Stimulated activated CD8-positive, alpha-beta memory T cell treated with anti-CD3 and anti-CD28 coated beads, Interleukin-4, amount 100 ng/mL, for 1 hour (primary cell): ENCODE measurements at places on chromosomes 3 and 15.

DNA sequence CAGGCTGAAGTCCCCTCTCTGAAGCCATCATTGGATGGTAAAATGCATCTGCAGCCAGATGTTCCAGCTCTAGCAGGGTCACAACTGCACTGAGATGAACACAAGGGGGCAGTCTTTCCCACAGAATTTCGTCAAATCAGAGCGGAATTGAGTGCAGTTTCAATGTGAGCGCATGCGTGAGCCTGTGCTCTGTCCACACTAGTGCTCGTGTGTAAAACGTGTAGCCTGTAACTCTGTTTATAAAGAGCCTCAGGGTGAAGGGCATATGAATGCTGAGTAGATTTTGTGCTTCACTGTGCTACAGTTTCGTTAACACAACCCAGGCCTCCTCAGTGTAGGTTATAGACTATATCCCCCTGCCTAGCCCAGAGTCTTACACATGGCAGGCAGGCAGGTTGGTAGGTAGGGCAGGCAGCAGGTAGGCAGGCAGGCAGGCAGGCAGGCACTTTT lies 92.7 kb upstream of the GOLGA6L4 start:
- DNase-seq = peak; percentile 31

DNA sequence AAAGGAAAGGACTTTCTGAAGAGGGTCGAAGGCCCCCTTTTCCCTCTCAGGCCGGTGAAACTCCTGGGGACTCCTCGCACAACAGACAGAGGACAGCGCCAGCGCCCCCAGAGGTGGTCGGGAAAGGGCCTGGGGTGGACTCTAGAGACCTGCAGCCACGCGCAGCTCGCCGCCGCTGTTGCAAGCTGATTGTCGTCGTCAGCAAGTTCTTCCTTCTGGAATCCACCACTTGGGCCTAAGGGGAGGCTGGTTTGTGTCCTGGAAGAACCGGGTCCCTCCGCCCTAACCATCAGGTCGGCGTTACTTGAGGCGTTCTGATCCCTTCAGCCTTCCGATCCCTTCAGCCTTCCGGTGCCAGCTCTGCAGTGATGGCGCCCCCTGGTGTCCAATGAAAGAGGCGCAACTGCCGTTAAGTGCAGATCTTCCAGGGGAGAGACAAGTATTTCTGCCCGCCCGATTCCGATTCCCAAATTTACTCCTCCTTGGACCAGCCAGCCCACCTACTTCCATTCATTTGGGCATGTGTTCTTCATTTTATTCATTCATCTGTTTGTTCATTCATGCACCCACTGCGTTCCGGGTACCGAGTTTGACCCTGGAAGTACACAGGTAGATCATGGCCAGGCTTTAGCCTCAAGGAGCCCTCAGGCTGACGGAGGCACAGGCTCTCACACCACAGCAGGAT lies 77.2 kb upstream of the SLC6A11 start:
- peak; percentile 44 for DNase-seq

DNA sequence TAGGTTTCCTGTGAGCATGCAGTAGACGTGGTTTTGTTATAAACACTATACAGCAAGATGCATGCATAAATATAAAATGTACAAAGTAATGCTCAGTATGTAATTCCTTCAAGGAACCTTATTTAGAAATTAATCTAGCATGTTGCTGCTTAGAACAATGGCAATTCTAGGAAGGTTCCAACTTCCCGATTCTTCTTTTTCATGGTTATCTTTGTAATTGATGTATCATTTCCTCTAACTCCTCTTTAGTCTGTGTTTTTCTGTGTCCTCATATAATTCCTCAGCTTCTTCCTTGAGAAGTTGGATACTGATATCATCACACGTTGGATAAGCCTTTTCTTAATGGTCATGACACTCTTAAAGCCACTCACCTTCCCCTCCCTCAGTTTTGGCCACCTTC lies 3.5 kb downstream of the TSEN2 start:
- no peak for DNase-seq

DNA sequence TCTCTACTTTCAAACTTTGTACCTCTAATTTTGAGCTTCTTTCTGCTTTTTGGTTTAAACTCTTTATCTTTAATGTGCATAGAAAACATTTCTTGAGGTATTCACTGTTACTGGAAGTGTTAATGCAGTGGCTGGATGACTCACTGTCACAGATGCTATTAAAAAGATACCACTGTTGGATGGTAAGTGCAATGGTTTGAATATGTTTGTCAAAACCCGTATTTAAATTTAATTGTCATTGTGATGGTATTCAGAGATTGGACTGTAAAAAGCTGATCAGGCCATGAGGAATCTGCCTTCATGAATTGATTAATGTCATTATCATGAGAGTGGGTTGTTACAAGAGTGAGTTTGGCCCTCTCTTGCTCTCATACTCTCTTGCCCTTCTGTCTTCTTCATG lies 70.6 kb downstream of the AP4E1 start:
- no peak for DNase-seq

DNA sequence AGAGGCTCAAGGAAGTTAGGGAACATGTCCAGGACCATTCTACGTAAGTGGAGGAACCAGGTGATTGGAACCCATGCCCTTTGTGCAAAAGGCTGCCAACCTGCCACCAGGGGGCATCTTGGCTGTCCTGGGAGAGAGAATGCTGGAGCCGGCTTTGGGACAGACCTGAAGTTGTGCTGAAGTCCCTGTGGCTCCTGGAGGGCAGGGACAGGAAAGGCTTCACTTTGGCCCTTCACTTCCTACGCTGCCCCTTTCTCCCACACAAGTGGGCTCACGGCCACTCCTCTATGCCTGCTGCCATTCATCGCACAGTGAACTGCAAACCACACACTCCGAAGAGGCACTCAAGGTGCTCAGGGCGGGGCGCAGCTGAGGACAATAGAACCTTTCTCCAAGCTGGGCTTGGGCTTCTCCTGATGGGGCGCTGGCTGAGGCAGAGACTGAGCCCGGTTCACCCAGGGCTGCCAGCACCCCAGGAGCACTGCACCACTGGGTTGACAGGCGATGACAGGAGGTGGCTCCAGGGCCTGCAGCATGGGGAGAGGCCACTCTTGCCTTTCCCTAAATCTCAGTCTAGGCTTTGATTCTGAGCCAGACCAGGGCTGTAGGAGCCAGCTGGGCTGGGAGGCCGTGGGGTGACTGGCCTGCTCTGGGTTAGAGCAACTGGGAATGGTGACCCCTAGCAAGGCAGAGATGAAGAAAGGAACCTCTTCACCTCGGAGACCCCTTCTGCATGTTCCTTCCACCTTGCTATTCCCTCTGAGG lies 8.4 kb downstream of the SHF start:
- no peak for DNase-seq

DNA sequence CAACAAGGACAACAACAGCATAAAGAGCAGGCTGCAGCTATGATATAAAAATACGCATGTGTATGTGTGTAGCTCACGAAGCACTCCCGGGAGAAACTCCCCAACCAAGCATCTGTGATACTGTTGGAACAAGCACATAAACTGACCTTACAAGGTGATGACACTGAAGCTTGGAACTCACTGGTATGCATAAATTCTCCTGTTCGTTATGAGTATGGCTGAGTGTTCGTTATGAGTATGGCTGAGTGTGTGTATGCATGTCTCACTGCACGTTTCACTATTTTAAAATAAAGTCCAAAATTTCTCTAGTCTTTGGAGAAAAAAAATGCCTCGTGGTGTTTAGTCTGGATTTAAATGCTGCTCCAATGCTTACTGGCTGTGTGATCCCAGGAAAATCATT lies 256.8 kb downstream of the RORA start:
- DNase-seq = no peak

GRCh38 chr15:89067751-89068150 lies 20.5 kb upstream of the ABHD2 start:
- DNase-seq = no peak

GRCh38 chr15:85000189-85000864 lies 18.7 kb downstream of the PDE8A start:
- no peak for DNase-seq

DNA sequence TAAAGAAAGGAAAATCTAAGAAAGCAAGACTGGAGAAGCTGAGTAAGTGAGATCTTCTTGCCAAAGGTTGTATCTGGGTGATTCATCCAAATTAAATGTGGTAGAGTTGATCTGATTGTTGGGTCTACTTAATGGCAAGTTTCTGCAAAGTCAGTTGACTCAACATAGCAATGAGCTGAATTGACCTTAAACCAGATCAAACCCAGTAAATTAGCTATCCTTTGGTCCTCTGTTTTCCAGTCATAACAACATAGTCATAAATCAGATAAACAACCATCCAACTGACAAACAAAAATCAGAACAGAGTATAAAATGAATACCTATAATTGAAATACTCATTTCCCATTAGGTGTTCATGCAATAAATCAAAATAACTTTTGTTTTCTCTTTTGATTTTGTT lies 142.6 kb upstream of the CFAP20DC start:
- DNase-seq = no peak

DNA sequence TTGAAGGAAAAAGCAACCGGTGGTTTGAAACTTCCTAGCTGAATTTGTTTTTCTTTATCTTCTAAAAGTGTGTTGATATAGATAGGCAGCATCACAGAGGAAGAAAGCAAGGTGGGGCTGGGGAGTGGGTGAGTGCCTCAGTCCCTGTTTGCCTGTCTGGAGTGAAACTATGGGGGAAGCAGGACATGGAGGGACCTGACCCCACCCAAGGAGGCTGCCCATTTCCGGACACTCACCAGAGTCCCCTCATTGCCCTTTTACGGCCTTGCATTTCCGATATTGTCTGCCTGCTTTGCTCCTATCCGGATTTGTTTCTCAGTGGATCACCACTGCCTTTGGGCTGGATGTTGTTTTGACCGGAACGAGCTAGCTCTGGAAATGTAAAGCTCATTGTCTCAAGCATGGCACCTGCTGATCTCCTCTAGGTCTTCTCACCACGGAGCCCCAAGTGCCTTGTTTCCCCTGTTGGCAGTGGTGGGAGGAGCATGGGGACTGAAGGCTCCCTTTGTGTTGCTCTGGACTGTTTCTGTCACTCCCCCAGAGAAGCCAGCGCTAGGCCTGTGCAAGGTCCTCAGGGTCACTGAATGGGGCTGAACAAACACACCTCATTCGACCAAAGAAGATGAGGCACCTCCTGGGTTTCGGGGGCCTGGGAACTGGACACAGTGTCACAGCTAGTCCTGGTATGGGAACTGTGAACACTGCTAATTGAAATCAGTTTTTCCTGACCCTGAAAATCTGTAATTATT lies 7.0 kb downstream of the CLDN11 start:
- no peak for DNase-seq

DNA sequence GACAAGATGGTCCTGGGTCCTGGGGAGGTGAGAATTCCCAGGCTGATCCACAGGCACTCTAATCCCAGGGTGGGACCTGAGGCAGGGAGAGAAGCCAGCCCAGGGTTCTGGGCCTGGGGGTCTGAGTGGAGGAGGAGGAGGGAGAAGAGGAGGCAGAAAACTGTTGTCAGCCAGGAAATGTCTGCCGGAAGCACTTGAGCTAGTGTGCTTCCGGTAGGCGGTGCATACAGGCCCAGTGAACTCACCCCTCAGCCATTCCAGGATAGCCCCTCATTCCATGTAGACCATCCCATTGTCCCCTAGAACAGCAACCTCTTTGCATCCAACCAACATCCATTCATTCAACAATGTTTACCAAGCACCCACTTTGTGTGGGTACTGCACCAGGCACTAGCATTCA lies 47.9 kb upstream of the LCTL start:
- DNase-seq = no peak

- DNase-seq = no peak
Observed at GRCh38 chr3:32157600-32158264, 51.3 kb downstream of the GPD1L start.

GRCh38 chr3:123340336-123340735 lies 108.6 kb downstream of the ADCY5 start:
- no peak for DNase-seq

- DNase-seq = no peak
Observed at GRCh38 chr3:128078322-128078721, 26.1 kb downstream of the SEC61A1 start.

DNA sequence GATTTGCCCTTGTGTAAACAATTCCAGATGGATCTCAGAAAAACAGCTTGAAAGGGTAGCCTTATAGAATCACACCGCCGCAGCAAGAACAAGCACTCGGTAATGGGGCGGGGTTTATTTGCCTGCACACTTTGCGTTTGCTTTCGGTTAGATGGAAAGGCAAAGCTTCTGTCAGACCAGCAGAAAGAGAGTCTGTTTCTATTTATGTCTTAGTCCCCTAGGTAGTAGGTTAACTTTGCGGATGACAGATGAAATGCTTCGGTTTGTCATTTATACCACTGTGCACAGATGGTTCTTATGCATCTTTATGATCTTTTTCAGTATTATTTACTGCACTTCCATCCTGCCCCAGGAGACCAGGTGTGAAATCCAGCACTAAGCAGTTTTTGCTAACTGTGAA lies 62.2 kb downstream of the PYDC2 start:
- DNase-seq = no peak

GRCh38 chr3:107251819-107252218 lies 125.4 kb upstream of the CCDC54 start:
- DNase-seq = no peak

GRCh38 chr3:62940771-62941563 lies 65.8 kb upstream of the CADPS start:
- no peak for DNase-seq

DNA sequence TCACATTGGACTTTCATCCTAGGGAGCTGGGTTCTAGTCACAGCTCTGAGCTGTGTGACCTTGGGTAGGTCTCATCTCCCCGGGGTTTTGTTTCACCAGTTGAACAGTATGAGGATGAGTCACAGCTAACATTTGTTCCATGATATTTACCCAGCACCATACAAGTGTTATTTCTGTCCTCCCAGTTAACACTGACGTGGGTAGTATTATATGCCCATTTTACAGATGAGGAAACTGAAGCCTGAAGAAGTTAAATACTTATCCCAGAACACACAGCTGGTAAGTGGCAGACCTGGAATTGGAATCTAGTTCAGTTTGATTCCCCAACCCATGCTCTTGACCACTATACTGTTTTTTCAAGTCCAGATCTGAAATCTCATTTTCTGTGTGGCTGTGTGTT lies 908 bp upstream of the RARB start:
- DNase-seq = no peak

DNA sequence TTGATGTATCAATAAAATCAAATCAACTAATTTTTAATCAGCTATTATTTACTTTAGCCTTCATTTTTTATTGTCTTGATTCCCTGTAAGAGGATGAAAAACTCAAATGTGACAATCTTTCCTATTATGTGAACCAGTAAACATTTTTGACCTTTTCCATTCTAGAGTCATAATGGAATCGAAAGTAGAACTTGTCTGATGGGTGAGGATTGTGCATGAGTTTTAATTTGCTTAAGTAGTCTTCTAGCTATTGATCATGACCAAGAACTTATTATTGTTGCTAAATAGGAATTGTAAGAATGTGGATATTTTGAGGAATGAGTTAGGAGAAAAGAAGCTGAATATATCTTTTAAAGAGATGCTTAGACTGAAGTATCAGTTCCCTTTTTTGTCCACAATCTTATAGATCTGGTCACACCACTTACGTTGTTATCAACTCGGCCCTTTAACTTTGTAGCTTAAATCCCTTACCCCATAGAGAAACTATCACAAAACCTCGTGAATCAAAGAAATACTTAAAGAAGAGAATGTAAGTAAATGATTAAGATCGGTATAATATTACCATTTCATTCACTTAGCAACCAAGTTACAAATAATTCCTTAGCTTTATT lies 147.3 kb downstream of the TP63 start:
- no peak for DNase-seq

- no peak for DNase-seq
Observed at GRCh38 chr15:93779341-93779740, 452.0 kb upstream of the MCTP2 start.

GRCh38 chr3:128706086-128706615 lies 19.8 kb upstream of the RAB7A start:
- no peak for DNase-seq
